T47D (cell line): ENCODE measurements at places on chromosomes 4 and X.
A peak's percentile ranks its signal among the peaks of the same experiment; 100 is the strongest.

DNA sequence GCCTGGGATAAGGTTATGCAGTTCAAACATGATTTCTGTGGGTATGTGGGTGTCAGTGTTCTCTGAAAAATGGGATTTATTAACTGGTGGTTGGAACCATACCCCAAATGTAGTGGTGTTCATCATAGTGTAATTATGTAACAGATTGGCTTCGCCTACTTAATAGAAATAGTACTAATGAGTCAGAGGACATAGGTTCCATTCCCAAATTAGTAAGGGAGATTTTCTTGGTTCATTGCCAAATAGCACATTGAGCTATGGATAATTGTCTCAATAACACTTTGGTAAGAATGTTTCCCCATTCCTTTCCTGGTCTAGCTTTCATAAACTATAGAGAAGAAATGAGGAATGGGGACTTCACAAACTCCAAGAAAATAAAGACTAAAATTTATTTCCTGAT, 20.5 kb upstream of the CYBB start:
- no peak for DNase-seq

DNA sequence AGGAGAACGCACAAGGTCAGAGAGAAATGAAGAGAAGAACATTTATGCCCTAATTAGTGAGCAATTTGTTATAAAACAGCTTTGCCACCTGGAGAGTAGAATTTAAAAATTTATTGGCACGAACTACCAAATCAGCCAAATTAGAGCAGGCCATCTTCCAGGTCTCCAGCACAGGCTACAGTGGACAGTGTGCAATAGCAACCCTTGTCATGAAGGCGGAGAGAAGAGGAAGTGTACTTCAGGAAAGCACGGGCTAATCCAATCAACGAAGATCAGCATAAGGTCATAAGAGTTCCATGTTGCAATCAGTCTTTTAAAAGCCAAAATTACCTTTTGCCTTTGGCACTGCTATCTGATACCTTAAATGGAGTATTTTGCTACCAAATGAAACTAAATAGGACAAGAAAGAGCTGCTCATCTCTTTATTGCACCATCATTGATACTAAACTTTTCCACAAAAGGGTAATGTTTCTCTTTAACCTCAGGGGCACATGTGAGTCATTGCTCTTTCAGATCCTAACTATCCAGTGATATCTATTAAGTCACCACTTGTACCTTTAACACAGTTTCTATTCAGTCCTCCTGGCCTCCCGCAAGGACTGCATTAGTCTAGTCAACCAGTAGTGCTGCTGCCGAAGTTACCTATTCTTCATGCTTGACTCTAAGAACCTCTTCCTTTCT, 19.9 kb downstream of the ANK2 start:
- DNase-seq: no peak

GRCh38 chr4:152850377-152850776, 70.6 kb downstream of the ARFIP1 start:
- no peak for DNase-seq

- DNase-seq: no peak
Measured at GRCh38 chr4:117478702-117479101, 393.3 kb upstream of the TRAM1L1 start.

GRCh38 chr4:81676537-81676936, 204.8 kb upstream of the RASGEF1B start:
- no peak for DNase-seq

DNA sequence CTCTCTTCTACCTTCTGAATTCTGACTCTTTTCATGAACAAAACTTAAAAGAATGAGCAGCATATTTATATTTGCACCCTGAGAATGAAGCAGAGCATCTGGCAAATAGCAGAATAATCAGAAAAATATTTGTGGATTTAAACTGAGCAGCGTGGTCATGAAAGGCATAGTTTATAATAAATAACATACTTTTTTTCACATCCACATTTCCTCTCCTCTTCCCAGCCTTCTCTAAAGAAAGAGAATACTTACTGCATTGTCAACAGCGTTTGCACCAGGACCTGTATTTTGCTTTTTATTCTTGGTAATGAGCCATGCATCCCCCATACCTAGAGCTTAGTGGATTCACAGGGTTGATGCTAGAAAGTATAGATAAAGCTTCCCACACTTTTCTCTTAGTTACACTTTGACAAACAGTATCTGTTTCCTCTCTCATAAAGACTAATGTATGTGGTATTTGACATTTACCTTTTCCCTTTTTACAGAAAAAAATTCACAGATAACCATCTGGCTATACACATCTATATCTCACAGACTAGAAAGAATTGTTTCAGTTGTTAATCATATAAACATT, 131.5 kb downstream of the PRSS12 start:
- no peak for DNase-seq

DNA sequence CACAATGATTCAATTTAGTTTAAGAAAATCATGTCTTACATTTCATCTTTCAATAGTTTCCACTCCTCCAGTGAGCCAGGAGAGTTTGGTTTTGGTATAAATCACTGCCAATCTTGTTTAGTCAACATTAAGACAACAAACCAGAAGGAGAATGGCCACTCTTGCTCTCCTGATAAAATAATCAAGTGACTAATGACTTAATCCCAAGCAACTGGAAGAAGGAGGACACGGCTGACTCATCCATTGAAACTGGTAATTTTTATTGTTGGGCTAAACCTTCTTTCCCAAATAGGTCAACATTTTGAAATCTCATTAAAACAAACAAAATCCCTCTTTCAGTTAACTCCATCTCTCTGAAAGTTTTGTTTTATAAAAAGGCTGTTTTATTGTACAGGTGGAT, 230.2 kb downstream of the CLCN4 start:
- no peak for DNase-seq

GRCh38 chr4:166174717-166175490, 301.9 kb downstream of the TLL1 start:
- no peak for DNase-seq

- no peak for DNase-seq
Measured at GRCh38 chrX:21503593-21503992, 129.4 kb downstream of the CNKSR2 start.

DNA sequence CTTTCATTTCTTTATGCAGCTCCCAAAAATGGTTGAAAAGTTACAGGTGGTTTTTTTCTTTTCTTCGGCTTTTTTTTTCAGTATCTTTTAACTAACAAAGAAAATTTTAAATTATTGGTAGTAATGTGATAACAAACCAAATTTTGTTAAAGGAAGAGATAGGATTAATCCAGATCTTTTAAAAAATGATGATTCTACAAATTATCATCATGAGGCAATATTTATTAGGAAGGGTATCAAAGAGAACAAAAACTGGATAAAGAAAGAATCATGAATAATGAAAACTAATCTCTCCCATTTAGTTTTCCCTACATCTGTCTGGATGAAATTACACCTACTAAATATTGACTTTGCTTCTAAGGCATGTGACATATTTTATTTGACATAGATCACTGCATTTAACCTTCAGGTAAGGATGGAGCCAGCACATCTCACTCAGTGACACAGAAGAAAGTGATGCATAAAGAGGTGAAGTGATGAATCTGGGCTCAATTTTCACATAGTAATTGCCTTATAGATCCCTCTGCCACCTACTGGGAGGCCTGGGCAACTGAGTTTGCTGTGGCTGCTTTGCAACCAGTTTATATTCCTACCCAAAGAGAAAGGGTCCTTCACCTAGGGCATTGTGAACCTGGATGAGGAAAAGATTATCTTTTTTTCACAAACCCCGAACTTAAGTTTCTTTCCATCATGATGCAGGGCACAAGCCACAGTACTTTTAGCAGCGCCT, 155.6 kb downstream of the HNRNPD start:
- no peak for DNase-seq

DNA sequence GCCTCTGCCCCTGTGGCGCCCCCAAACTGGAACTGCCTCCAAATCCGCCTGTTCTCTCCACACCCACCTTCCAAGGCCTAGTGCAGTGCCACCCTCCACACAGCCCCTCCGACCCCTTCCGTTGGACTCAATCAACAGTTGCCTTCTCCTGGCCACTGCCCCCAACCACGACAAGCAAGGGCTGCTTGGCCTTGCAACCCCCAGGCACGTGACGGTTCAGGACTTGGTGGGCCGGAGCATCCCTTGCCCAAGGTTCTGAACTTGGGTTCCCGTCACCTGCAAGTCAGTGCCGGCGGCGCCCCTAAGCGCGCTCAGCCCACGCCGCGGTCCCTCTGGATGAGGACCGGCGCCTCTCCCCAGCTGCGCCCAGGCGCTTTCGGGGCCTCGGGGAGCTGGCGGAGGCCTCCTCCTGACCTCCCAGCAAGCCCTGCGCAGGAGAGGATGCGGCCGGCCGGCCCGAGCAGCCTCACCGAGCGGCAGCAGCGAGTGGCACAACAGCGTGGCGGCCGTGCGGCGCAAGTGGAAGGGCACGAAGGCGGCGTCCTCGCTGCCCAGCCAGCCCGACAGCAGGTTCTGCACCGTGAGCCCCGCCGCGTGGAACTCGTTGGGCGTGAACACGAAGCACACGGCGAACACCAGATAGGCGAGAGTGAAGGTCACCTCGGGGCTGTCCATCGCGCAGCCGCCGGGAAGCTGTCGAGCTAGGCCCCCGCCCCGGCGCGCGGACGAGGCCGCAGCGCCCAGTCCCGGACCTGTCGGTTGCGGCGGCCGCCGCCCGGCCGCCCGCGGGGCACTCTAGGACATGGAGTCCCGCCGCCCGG, 750 bp downstream of the TMEM129 start:
- DNase-seq: no peak

DNA sequence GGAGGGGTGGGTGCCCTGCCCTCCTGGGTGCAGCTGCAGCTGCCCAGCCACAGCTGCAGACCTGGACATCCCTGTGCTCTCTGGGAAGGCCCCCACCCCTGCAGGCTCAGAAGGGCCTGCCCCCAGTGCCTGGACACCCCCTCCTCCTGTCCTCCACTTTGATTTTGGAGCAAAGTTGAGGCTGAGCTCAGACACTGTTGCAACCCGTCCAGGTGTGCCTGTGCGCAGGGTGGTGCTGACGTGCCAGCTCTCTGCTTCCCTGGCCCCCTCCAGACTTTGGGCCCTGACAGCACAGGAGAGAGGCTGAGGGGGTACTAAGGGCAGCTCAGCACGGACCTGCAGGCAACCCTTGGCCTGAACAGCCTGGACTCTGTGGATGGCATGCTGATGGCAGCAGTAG, 750.3 kb downstream of the ARAP2 start:
- no peak for DNase-seq

GRCh38 chrX:2252331-2253065, 248.3 kb downstream of the DHRSX start:
- DNase-seq: no peak

- DNase-seq: peak; percentile 17
Measured at GRCh38 chrX:3244955-3245354, 101.5 kb downstream of the MXRA5 start.

- DNase-seq: no peak
Measured at GRCh38 chrX:71144651-71145050, at the start of gene NLGN3. NLGN3 (plus strand) TSS chrX:71144841; CDS start chrX:71147750, 2,909 bp downstream.

DNA sequence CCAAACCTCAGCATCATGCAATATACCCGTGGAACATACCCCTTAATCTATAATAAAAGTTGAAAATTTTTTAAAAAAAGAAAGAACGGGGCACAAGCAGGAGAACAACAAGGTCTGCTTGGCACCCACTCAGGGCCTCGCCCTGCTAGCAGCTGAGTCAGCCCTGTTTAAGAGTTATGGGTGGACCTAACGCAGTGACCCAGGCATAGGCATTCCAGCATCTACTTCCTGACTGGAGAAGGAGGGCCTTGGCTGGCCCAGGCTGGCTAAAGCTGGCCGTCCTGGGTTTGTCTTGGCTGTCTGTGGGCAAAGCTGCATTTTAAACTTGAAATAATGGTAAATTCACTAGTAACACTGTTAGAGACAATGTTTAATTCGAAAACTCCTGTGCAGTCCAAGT, 236.7 kb upstream of the PGRMC2 start:
- DNase-seq: no peak

- DNase-seq: no peak
Measured at GRCh38 chrX:68912113-68912512, 83.3 kb downstream of the EFNB1 start.

- DNase-seq: no peak
Measured at GRCh38 chr4:1595789-1596325, 88.3 kb downstream of the FAM53A start.

GRCh38 chrX:129737916-129738315, 863 bp upstream of the XPNPEP2 start:
- no peak for DNase-seq

DNA sequence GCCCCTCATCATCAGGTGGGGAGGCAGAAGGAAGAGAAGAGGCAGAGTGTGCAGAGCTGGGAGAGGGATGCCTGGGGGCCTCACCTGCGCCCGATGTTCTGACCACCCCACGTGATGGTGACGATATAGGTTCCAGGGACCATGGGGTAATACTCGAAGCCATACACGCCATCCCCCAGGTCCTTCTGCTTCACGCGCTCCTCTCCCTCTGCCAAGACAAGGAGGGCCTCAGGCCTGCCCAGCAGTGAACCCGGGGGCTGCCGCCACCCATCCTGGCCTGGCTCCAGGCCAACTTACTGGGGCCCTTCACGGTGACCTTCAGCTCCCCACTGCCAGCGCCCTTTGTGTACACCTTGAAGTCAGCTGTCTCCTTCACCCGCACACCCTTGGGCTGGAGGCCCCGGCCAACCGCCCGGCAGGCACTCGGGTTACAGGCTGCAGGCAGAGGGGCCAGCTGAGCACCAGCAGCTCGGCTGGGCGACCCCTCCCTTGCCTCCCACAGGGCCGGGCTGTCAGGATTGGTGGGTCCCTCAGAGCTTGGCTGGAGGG, 9.3 kb downstream of the FLNA start:
- DNase-seq: no peak

DNA sequence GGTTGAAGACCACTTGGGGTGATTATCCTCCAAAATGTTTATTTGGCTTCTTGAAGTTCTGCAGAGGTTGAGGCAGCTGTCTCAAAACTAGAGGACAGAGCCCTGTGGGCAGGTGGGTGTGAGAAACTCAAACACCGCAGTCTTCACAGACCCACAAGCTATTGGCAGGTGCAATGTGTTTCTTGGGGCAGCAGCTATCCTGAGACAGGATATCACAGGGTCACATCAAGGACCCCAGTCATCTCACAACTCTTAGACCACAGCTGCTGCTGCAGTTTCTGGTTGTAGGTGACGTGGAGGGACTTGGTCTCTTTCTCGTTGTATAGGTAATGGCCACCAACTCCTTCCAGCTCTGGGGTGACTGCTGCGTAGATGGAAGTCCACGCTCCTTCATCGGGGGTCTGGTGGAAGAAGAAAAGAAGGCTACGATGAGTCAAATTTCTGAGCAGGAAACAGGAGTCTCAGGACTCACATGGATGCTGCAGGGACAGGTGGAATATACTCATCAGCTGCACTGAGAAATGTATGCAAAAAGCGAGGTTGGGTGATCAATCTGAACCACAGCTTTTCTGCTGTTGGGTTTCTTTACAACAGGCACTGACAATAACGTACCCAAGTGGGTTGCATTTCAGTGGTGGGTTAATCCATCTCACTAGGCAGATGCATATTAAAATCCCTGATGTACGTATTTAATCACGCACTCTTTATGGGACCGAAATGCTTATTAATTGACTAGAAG, 279.8 kb downstream of the DHRSX start:
- no peak for DNase-seq

- DNase-seq: no peak
Measured at GRCh38 chrX:150572206-150572605, 3.8 kb downstream of the MTM1 start.

- no peak for DNase-seq
Measured at GRCh38 chr4:130071746-130072145, 975.8 kb downstream of the C4orf33 start.

GRCh38 chrX:153989973-153990655, 17.6 kb downstream of the TMEM187 start:
- no peak for DNase-seq

GRCh38 chrX:100946299-100946927, 17.7 kb upstream of the XKRX start:
- peak; percentile 41 for DNase-seq
